CD14-positive monocyte (primary cell): ENCODE measurements at places on chromosomes 6 and 20. TPM values are rescaled to one million over a fixed set of nuclear protein-coding genes. Genes with fewer than 3 reads are reported as not detected.

GRCh38 chr6:56671651-56672461 is 29.2 kb upstream of the DST start:
- H3K36me3 ChIP-seq = no peaks in the 10 kb centered on the region
- no peak overlapping the region for H3K4me3 ChIP-seq
- DNase-seq = no peak
- H3K27me3 ChIP-seq = no peaks in the 10 kb centered on the region
- no peak overlapping the region for H3K27ac ChIP-seq

GRCh38 chr6:42239736-42240375 is 22.2 kb upstream of the MRPS10 start:
- H3K36me3 ChIP-seq = peaks cover 97% of the 10 kb centered on the region
- no peak overlapping the region for H3K4me3 ChIP-seq
- no peak overlapping the region for H3K27ac ChIP-seq
- H3K27me3 ChIP-seq = no peaks in the 10 kb centered on the region
- DNase-seq = no peak

DNA sequence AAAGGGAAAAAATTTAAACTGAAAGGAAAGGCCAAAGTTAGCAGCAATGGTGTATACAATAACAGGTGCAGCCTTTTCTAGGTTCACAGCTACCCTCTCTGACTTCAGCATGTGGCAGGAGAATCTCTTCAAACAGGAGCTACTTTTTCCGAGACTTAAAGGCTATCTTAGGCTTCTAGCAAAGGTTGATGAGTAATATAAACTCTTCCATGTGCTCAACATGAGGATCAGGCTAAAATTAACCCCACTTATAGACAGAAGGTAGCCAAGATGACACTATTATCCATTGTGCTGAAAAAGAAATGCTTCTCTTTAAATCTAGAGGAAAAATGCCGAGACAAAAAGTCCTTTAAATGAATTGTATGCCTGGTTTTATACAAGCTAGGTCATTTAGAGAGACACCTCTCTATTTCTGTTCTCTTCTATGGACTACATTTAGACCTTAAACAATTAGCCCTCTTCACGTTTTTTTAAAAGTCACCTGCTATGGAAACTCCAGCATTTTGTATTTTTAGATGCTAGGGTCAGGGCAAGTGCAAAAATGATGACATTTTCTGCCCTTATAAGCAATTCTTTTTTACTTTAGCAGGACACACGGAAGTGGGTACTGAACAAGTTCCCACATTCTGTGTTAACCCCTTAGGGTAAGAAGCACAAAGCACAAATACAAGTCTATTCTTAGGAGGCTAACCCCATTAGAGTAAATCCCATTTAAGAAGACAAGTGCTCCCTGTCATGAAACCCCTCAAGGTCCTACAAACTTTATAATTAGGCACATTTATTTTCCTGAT is 216.8 kb upstream of the CITED2 start:
- peak; percentile 10 for DNase-seq
- no peaks in the 10 kb centered on the region for H3K36me3 ChIP-seq
- H3K4me3 ChIP-seq = no peak overlapping the region

GRCh38 chr6:168565112-168565511 is 124.1 kb downstream of the SMOC2 start:
- H3K27ac ChIP-seq = no peak overlapping the region
- no peaks in the 10 kb centered on the region for H3K4me1 ChIP-seq
- DNase-seq = no peak
- H3K4me3 ChIP-seq = no peak overlapping the region

GRCh38 chr6:111423960-111424846 is 58.8 kb downstream of the REV3L start:
- peaks cover 36% of the 10 kb centered on the region for H3K4me1 ChIP-seq
- DNase-seq = no peak
- H3K27ac ChIP-seq = no peak overlapping the region
- no peaks in the 10 kb centered on the region for H3K36me3 ChIP-seq
- no peak overlapping the region for H3K4me3 ChIP-seq

FAM110A gene
- 13.8 TPM for polyA plus RNA-seq

PLG gene
- not detected for polyA plus RNA-seq

PACSIN1 gene
- not detected for polyA plus RNA-seq
